Ovary (tissue), 10 donors: ENCODE measurements at places on chromosomes 3 and 15. TPM values are rescaled to one million over a fixed set of nuclear protein-coding genes. Genes with fewer than 3 reads are reported as not detected.

The RYK gene
- 171 TPM for total RNA-seq

The AMT gene
- total RNA-seq, result 6.4 TPM

The SPG21 gene
- total RNA-seq, result 79.8 TPM

The CORO2B gene
- 7.5 TPM for total RNA-seq

The RFTN1 gene
- total RNA-seq, result 42.5 TPM

The RETNLB gene
- total RNA-seq, result not detected

The GOLGA8T gene
- total RNA-seq, result 0.24 TPM

The GOLGA6L2 gene
- total RNA-seq, result not detected

The MOBP gene
- 0.20 TPM for total RNA-seq

The SLC12A6 gene
- 11.1 TPM for total RNA-seq

The USP19 gene
- 50.8 TPM for total RNA-seq
